ENCODE measurements at places on chromosomes 4 and X.

DNA sequence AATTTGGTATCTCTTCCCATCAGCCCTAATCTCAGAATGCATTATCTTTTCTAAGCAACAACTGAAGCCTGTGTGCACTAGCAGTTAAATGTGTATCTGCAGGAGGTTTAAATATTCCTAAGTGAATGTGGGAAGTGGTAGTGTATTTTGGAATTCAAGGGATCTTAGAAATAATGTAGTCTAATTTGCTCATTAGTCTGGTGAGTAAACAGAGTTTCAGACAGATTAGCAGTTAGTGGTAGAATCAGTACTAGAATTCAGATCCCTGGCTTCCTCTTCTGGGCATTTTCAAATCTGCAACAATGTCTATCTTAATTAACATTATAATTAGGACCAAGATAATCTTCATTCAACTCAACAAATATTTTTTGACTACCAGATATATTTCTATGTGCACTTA, 11.7 kb upstream of the CXCL2 start:
- no peak for DNase-seq

GRCh38 chrX:105323928-105324327, 103.4 kb upstream of the TEX13A start:
- no peak for DNase-seq

DNA sequence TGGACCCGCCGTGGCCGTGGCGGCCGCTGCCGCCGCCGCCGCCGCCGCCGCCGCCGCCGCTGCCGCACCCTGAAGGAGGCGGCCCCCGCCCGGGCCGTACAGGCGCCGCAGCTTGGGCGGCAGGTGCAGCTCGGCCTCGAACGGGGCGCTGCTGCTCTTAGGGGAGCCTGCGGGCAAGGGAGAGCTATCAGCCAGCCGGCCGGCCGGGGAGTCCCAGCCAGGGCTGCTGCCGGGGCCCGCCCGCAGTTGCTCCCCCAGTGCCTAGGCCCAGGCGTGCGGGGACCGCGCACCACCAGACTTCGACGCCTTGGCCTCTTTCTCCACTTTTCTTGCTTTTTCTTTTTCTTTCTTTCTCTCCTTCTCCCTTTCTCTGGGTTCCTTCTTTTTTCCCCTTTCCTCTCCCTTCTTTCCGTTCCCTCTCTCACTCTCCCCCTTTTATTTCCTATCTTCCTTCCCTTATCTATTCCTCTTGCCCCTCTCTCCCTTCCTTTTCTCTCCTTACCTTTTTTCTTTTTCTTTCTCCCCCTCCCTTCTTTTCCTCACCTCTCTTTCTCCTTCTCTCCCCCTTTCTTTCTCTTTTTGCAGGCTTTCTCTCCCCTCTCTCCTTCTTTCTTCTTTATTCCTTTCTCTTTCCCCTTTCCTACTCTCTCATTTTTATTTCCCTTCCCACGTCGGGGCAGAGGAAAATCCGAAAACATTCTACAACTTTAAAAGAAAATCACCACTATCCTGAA, 2.0 kb downstream of the ARX start:
- DNase-seq, result no peak

DNA sequence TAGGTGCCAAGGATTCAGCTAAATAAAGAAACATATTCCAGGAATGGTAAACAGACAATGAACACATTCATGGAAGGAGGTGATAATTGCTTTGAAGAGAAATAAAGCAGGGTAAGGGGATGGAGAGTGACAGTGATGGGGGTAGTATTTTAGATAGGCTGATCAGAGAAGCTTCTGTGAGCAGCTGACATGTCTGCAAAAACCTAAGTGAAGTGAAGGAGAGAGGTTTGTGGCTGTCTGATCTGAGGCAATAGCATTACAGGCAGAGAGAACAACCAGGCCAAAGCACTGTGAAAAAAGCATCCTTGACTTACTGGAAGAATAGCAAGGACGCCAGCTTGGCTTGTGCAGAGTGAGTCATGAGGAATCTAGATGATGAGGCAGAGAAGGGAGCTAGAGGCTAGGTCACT, 271.9 kb upstream of the GATB start:
- DNase-seq, result no peak

GRCh38 chr4:46667790-46668189, 241.3 kb downstream of the COX7B2 start:
- DNase-seq, result no peak

GRCh38 chr4:5716391-5716790, 5.4 kb downstream of the EVC start:
- DNase-seq, result no peak

DNA sequence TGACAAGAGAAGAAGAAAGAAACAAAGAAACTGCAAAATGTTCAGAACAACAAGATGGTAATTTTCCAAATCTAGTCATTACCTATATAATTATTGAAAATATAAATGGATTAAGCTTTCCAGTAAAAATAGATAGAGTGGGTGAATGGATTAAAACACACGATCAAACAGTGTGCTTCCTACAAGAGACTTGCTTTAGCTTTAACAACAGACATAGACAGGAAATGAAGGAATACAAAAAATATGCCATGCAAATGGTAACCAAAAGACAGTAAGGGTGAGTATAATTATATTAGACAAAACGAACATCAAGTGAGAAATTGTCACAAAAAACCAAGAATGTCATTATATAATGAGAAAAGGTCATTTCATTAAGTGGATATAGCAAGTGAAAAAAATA, 842.8 kb downstream of the CCSER1 start:
- DNase-seq, result no peak
